ENCODE measurements at places on chromosomes 5 and 9.

- H3K36me3 ChIP-seq = no peaks in the 10 kb centered on the region
- H3K27ac ChIP-seq = peak overlapping the region; percentile 94
- H3K4me1 ChIP-seq = peaks cover 14% of the 10 kb centered on the region
- no peaks in the 10 kb centered on the region for H3K27me3 ChIP-seq
- peak overlapping the region; percentile 85 for H3K4me3 ChIP-seq
- DNase-seq = no peak
Observed at GRCh38 chr9:137087409-137087925, 682 bp downstream of the MAN1B1 start.

DNA sequence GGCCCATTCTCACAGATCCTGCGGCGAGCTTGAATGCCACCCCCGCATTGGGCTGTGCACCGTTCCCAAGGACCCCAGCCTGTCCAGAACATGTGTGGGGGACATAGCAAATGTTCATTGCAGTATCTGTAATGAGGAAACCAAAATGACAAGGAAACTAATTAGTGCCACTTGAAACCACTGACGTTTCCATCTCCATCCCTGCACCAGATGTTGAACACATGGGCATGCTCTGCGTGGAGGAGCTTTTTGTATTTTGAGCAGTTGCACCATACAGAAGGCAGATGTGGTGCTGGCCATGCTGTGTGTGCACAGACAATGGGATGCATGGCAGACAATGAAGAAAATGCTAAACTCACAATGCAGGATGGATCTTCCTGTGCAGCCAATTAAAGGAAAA is 437.7 kb downstream of the SEMA5A start:
- H3K4me1 ChIP-seq = no peaks in the 10 kb centered on the region
- no peaks in the 10 kb centered on the region for H3K36me3 ChIP-seq
- no peak overlapping the region for H3K4me3 ChIP-seq
- no peaks in the 10 kb centered on the region for H3K27me3 ChIP-seq
- DNase-seq = no peak

DNA sequence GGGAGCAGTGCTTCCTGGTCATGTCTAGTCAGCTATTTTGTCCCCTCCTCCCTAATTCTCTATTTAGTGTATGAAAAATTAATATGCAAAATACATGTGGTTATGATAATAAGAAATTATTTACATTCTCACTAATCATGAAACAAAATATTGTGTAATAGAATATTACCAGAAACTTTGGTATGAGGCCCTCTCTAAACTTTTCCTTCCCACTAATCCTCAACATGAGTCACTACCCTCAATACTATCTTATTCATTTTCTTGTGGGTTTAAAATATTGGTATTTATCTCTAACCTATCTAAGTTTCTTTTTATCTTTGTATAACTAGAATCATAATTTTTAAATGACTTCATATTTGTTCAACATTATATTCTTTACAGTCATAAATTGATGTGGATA is 545.9 kb upstream of the PTPRD start:
- H3K27ac ChIP-seq = no peak overlapping the region
- no peak overlapping the region for H3K4me3 ChIP-seq
- no peaks in the 10 kb centered on the region for H3K36me3 ChIP-seq
- DNase-seq = no peak
- H3K4me1 ChIP-seq = no peaks in the 10 kb centered on the region

- no peaks in the 10 kb centered on the region for H3K27me3 ChIP-seq
- no peaks in the 10 kb centered on the region for H3K4me1 ChIP-seq
- H3K36me3 ChIP-seq = no peaks in the 10 kb centered on the region
- H3K27ac ChIP-seq = no peak overlapping the region
- no peak for DNase-seq
- H3K4me3 ChIP-seq = no peak overlapping the region
Observed at GRCh38 chr9:2664174-2665065, 42.8 kb downstream of the VLDLR start.

DNA sequence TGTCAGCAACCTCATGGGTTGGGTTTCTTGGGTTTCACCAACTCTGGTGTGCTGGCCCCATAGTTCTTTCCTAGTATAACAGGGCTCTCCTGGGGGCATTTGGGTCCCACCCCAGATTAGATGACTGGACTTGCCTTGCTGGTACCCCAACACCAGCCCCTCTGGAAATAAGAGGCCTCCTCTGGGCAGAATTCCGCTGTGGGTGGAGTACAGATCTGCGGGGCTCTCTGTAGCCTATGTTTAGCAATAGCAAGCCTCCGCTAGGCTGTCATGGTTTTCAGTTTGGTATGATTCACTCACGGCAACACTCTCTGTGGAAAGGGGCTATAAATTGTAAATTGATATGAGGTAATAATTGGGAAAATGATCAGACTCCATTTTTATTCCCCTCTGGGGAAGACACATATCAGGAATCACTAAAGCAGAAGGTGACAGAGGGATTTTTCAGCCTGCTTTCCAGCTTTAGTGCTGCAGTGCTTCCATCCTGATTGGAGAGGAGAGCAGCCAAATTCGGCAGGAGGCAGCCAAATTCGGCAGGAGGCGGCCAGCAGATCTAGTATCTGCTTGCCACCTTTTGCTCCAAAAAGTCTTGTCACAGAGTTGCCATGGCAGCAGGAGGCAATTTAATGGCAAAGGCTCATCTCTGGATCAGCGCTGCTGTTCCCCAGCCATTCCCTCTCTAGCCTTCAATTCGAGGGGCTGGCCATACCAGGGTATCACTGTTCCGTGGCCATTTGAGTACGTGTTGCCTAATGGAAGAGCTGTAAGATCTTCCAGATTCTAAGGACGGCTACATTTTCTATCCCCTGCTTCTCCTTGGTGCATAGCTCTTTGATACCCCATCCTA is 84.6 kb downstream of the SLC44A1 start:
- H3K27ac ChIP-seq = no peak overlapping the region
- H3K4me3 ChIP-seq = peak overlapping the region; percentile 45
- no peaks in the 10 kb centered on the region for H3K27me3 ChIP-seq
- no peaks in the 10 kb centered on the region for H3K36me3 ChIP-seq
- no peaks in the 10 kb centered on the region for H3K4me1 ChIP-seq

- H3K36me3 ChIP-seq = no peaks in the 10 kb centered on the region
- H3K27me3 ChIP-seq = no peaks in the 10 kb centered on the region
- no peaks in the 10 kb centered on the region for H3K4me1 ChIP-seq
- H3K4me3 ChIP-seq = no peak overlapping the region
Observed at GRCh38 chr9:73370053-73370452, 218.4 kb downstream of the ANXA1 start.

- H3K27ac ChIP-seq = no peak overlapping the region
- H3K4me1 ChIP-seq = peaks cover 9% of the 10 kb centered on the region
- DNase-seq = no peak
Observed at GRCh38 chr5:132460846-132461568, 29.6 kb downstream of the IRF1 start.

- no peaks in the 10 kb centered on the region for H3K4me1 ChIP-seq
- no peaks in the 10 kb centered on the region for H3K36me3 ChIP-seq
- H3K27me3 ChIP-seq = no peaks in the 10 kb centered on the region
- no peak overlapping the region for H3K27ac ChIP-seq
Observed at GRCh38 chr5:92513067-92513466, 1068.0 kb downstream of the NR2F1-AS1 start.

DNA sequence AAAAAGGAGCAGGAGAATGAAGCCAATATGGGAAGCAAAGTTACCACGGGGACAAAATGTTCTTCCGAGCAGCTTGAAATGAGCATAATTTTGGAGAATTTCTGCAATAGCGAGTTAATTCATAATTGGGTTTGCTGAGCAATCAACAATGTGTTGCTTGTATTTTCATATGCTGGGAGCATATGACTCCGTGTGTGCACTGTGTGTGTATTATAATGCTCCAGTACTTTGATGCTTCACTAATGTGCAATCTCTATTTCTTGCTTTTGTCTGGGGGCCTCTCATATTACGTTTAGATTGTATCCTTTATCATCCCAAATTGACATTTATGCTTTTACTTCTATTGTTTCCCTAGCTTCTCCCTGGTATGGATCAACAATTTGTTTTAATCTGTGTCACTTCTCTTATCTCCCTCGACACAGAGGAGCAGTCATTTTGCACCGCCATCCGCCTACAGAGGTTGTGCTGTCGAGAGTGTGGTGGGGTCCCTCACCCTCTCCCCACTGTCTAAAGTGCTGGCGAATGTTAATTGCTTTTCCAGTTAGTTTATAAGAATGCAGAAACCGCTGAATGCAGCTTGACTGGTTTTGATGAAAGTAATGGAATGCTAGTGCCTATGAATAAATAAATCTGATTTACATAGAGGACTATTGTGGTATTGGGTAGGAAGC is 372.5 kb upstream of the WWC1 start:
- no peak overlapping the region for H3K27ac ChIP-seq
- DNase-seq = no peak
- H3K27me3 ChIP-seq = no peaks in the 10 kb centered on the region
- H3K36me3 ChIP-seq = no peaks in the 10 kb centered on the region

GRCh38 chr5:65861830-65862241 is 64.5 kb upstream of the ERBIN start:
- peak; percentile 27 for DNase-seq
- H3K27ac ChIP-seq = no peak overlapping the region
- H3K4me1 ChIP-seq = no peaks in the 10 kb centered on the region
- H3K36me3 ChIP-seq = no peaks in the 10 kb centered on the region
- H3K4me3 ChIP-seq = no peak overlapping the region

- H3K27ac ChIP-seq = no peak overlapping the region
- no peaks in the 10 kb centered on the region for H3K27me3 ChIP-seq
- H3K4me1 ChIP-seq = no peaks in the 10 kb centered on the region
- H3K4me3 ChIP-seq = no peak overlapping the region
- no peaks in the 10 kb centered on the region for H3K36me3 ChIP-seq
Observed at GRCh38 chr9:27184556-27185351, 75.7 kb downstream of the TEK start.

- no peaks in the 10 kb centered on the region for H3K4me1 ChIP-seq
- H3K27me3 ChIP-seq = no peaks in the 10 kb centered on the region
- H3K4me3 ChIP-seq = no peak overlapping the region
- DNase-seq = no peak
Observed at GRCh38 chr9:116279230-116279629, 125.6 kb downstream of the PAPPA start.

DNA sequence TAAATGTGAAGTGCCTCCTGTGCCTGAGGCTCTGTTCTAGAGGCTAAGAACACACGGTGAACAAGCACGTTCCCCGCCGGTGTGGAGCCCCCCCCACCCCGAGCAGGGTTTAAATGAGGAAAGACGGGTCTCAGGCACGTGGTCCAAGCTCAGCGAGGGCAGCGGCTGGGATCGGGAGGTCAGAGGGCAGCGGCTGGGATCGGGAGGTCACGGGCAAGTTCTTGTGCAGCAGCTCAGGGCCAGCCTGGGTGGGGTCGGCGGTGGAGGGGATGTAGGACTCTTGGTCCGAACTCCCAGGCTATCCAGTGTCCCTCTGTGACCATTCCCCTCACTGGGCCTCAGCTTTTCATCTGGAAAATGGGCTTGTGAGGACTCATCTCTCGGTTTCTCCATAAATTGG is 2.7 kb upstream of the GBGT1 start:
- H3K27me3 ChIP-seq = peaks cover 9% of the 10 kb centered on the region
- H3K27ac ChIP-seq = no peak overlapping the region
- peaks cover 6% of the 10 kb centered on the region for H3K4me1 ChIP-seq
- DNase-seq = no peak
- H3K4me3 ChIP-seq = no peak overlapping the region

- no peak overlapping the region for H3K4me3 ChIP-seq
- peaks cover 5% of the 10 kb centered on the region for H3K4me1 ChIP-seq
- DNase-seq = no peak
- no peaks in the 10 kb centered on the region for H3K27me3 ChIP-seq
- no peaks in the 10 kb centered on the region for H3K36me3 ChIP-seq
Observed at GRCh38 chr5:150520747-150521521, 13.0 kb downstream of the NDST1 start.

- no peaks in the 10 kb centered on the region for H3K4me1 ChIP-seq
- no peak overlapping the region for H3K27ac ChIP-seq
- no peaks in the 10 kb centered on the region for H3K27me3 ChIP-seq
- DNase-seq = no peak
- no peaks in the 10 kb centered on the region for H3K36me3 ChIP-seq
Observed at GRCh38 chr5:106610041-106610440, 1060.7 kb downstream of the EFNA5 start.

DNA sequence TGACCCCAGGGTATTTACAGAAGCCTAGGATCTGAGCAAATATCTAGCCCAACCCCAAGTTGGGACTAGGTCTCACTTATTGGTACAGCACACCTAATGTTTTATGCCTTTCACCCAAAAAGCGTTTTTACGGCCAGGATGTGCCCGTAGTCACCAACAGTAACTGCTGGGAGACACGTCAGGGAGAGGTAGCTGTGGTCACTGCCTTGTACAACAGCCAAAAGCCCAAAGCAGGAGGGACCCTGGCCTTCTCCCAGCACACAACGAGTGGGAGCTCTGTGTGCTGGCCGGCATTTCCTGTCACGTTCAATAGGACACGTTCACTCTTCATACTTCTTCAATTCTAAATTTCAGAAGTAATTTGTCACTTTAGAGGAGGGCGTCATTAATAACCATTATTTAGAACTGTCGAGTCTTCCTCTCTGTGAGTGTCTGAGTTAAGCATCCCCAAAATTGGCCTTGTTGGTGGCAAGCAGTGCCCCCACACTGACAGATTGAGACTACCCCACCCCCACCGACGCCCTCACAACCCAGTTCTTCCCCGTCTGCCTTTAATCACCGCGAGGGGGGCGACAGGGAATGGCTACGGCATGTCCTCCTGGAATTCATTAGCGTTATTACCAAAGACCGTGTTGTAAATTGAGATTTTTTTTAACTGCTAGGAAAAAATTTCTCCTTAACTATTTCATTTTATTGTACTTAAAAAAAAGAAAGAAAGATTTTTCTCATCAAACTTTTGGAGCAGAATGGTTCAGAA is 80.7 kb downstream of the MVB12B start:
- no peaks in the 10 kb centered on the region for H3K36me3 ChIP-seq
- H3K27ac ChIP-seq = no peak overlapping the region
- no peak for DNase-seq
- no peaks in the 10 kb centered on the region for H3K4me1 ChIP-seq
- no peaks in the 10 kb centered on the region for H3K27me3 ChIP-seq
- H3K4me3 ChIP-seq = no peak overlapping the region

GRCh38 chr5:83714810-83715209 is 5.8 kb downstream of the HAPLN1 start:
- H3K27ac ChIP-seq = no peak overlapping the region
- H3K4me1 ChIP-seq = no peaks in the 10 kb centered on the region
- no peak for DNase-seq

- H3K27ac ChIP-seq = peak overlapping the region; percentile 74
- H3K27me3 ChIP-seq = no peaks in the 10 kb centered on the region
- no peaks in the 10 kb centered on the region for H3K4me1 ChIP-seq
Observed at GRCh38 chr9:133788819-133789717, 50.9 kb upstream of the SARDH start.

DNA sequence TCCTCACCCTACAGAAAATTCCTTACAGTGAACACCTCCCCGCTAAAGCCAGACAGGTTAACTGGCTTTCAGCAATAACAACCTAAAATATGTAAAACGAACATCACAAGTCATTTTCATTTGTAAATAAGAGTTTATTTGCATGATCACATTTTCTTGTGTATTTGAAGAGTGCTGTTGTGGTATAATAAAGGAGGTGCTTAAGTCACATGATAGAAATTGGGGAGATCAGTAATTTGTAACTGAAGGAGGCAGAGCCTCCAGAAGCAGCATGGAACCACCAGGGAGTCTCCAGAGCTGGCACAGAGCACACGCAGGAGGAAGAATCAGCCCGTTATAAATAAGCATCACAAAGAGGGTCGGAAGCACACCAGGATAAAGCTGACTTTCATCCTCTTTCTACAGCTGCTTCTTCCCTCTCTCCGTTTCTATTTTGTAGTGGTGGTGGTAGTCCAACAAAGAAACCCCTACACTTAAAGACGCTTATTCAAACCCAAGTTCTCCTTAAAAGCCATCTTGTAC is 210.6 kb downstream of the MAPKAP1 start:
- no peaks in the 10 kb centered on the region for H3K4me1 ChIP-seq
- H3K27ac ChIP-seq = no peak overlapping the region
- no peak for DNase-seq
- no peaks in the 10 kb centered on the region for H3K36me3 ChIP-seq

- H3K4me3 ChIP-seq = peak overlapping the region; percentile 89
- H3K36me3 ChIP-seq = no peaks in the 10 kb centered on the region
- peak overlapping the region; percentile 82 for H3K27ac ChIP-seq
- DNase-seq = no peak
- H3K27me3 ChIP-seq = no peaks in the 10 kb centered on the region
Observed at GRCh38 chr9:36037549-36038122, 923 bp downstream of the RECK start.

Measured in breast epithelium (tissue), 4 donors.